ENCODE measurements at places on chromosomes 12 and 14.

- no peak for DNase-seq
Measured at GRCh38 chr12:117045160-117046010, 53.8 kb downstream of the TESC start.

GRCh38 chr14:44910821-44911220, 50.9 kb downstream of the KLHL28 start:
- no peak for DNase-seq

- no peak for DNase-seq
Measured at GRCh38 chr12:96225994-96226399, 31.8 kb downstream of the ELK3 start.

DNA sequence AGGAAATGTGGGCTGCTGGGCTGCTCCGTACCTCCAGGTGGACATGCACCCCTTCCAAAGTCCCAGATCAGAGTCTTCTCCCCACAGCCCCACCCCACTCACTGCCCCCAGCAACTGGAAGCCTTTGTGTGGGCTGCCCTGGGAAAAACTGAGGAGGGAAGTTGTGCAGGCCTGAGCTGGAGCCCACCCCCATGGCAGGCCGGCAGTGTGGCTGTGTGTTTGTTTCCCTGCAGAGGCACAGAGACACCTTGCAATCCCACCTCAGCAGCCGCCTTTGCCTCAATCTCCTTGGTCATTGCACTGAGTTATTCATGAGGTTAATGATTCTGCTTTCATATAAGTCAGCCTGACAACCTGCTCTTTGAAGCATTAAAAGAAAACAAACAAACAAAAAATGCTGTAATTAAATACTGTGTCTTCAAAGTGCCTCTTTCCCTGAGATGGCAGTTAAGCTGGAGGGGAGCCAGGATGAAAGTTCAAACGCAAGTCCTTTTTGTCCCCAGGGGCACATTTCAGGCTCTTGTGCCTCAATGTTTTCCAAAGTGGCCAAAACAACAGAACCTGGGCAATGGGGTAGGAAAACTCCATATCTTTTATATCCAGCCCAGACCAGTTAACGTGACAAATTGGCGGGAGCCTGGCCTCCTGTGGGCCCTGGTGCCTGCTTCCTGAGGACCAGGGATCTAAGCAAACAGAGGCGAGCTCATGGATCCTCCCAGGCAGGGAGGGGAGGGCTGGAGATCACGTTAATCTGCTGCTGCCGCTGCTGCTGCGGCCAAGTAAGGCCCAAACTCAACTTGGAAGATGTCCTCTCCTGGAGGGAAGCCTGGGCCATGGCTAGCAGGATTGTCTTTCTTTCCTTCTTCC, 51.9 kb upstream of the TSPAN11 start:
- no peak for DNase-seq

GRCh38 chr14:55807881-55808379, 227.9 kb downstream of the KTN1 start:
- no peak for DNase-seq

- no peak for DNase-seq
Measured at GRCh38 chr14:82094829-82095345, 561.2 kb upstream of the SEL1L start.

- no peak for DNase-seq
Measured at GRCh38 chr14:95065411-95065810, 91.9 kb downstream of the DICER1 start.

GRCh38 chr12:51246254-51246853, 7.7 kb downstream of the DAZAP2 start:
- DNase-seq: peak; percentile 24

GRCh38 chr14:101619484-101619883, 58.2 kb downstream of the DIO3 start:
- DNase-seq: no peak

- no peak for DNase-seq
Measured at GRCh38 chr12:43638806-43639205, 86.8 kb upstream of the ADAMTS20 start.

- peak; percentile 62 for DNase-seq
Measured at GRCh38 chr14:75088566-75089373, 19.3 kb downstream of the ZC2HC1C start.

DNA sequence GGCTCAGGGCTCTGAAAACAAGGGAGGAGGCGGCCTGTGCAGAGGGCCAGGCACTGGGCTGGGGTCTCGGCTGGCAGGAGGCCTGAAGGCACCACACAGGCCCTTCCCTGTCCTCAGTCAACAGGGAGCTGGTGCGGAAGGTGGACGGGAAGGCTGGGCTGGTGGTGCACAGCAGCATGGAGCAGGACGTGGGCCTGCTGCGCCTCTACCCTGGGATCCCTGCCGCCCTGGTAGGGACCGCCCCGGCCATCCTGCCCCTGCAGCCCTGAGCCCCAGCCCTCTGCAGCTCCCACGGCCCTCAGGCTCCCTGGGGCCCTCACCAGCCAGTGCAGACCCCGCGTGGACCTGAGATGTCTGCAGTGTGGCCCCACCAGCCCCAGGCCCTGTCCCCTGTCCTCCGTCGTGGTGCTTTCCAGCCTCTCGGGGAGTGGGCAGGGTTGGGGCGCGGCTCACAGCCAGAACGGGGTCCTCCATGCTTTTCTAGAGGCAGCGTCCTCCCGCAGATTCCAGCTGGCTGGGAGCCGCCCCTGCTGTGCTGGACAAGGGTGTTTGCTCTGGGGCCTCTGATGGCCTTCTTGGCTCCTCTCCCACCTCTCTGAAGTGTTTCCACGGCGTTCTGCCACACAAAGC, 18.1 kb downstream of the ASPG start:
- DNase-seq: no peak

GRCh38 chr12:80813820-80814219, 97.1 kb downstream of the MYF5 start:
- no peak for DNase-seq

DNA sequence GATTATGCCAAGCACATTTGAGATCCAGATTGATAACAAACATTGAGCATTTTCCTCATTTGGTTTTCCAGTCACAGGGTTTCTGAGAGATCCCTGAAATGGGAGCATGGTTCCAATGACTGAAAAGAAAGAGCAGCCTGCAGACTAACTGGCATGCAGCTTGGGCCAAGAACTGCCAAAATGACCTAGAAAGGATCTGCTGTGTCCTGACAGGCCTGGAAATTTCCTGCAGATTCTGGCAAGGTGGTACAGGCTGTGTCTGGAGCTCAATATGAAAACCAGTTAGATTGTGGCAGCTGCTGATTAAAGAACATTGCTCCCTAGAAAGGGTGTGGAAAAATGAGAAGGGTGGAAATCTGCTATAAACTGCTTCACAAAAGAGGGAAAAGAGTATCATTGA, 417.3 kb downstream of the IPO8 start:
- no peak for DNase-seq

- DNase-seq: no peak
Measured at GRCh38 chr12:24731596-24731995, 217.3 kb downstream of the BCAT1 start.

DNA sequence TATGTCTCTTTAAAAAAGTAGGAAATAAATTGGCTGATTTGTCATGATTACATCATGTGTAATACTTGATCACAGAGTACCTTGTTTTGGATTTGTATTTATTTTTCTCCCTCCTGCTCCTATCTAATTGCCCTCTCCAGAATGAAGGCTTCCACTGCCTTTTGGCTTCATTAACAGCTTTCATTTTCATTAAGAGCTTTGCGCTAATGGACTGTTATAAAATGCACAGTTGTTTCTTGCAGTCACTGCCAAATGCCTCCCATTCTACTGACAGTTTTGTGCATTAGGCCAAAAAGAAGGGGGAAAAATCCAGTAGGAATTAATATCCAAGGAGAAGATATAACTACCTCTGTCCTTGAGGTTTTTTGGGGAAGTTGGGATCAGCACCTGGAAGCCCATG, 159.2 kb downstream of the NRXN3 start:
- DNase-seq: no peak

DNA sequence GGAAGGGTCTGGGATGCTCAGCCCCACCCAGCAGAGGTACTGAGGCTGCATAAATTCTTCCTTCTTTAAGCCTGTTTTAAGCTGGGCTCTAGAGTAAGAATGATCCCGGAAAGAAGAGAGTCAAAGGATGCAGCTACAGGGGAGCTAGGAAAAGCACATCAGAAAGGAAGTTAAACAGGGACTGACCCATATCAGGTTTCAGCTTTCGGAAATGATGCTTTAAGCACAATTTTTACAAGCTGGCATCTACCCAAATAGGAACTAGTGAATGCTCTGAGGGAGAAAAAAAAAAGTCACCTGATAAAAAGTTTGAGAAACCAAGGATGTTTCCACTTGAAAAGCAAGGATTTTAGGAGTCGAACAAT, 22.0 kb downstream of the TSPAN8 start:
- DNase-seq: no peak

GRCh38 chr14:100045642-100046344, 19.4 kb upstream of the EVL start:
- no peak for DNase-seq

DNA sequence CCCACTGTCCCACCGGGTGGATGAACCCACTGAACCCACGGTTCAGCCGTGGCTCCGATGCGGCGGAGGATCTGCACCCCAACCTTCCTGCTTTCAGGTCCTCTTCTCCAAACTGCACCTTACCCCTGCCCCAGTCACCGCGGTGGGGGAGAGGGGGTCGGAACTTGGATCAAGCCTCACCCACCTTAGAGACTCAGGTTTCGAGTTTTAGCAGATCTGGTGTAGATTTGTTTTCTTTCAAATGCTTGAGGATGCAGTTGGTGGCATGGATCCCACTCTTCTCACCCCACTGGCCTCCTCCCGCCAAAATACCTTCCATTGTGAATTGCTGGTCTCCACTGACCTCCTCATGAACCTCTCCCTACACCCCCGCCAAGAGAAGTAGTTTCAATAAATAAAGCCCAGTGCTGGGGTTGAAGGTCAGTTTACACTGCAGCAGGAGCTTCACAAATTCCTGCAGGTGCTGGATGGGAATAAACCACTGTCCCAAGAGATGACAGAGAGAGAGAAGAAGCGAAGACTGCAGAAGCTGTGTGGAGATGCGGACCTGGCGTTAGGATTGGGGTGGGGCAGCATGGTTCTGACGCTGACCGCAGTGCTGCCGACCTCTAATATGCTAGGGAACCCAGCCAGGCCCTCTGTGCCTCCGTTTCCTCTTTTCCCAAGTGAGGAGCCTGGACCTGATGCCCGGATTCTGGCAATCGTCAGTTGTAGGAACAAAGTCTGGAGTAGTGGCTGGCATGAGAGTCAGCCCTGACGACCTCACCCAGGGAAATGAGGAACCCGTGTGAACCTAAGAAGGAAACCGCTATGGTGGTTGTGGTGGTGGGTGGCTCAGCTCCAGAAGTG, 7.4 kb downstream of the TTC6 start:
- no peak for DNase-seq

DNA sequence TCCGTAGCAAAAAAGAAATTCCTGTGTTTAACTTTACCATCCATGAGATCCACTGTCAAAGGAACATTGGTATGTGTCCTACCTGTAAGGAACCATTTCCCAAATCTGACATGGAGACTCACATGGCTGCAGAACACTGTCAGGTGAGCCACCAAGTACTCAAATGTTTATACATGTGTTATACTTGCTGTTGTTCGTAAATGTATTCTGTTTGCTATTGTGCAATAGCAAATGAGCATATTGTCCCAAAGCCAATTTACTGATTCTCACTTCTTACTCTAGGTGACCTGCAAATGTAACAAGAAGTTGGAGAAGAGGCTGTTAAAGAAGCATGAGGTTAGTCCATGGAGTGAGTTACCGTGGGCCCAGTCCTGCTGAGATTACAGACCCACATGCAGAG, 9.4 kb downstream of the TRAFD1 start:
- no peak for DNase-seq

DNA sequence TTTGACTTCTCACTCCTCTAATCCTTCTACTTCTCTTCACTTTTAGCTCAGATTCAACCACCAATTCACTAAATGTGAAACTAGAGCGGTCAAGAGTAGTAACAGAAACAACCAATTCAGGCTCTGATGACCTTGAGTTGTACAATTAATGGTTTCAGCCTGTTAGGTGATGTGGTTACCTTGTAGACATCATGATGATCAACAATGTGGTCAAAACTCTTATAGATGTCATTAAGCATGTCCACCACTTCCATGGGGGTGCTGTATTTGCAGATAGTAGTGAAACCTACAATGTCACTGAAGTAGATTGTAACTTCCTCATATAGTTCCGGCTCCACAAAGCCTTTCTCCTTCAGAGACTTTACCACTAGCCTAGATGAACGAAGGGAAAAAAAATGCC, 54.1 kb upstream of the PLBD1 start:
- no peak for DNase-seq

- DNase-seq: no peak
Measured at GRCh38 chr12:94263905-94264561, 115.7 kb downstream of the PLXNC1 start.

- no peak for DNase-seq
Measured at GRCh38 chr14:104399432-104400155, 180.0 kb upstream of the C14orf180 start.

GRCh38 chr12:32868885-32869284, 27.7 kb downstream of the PKP2 start:
- no peak for DNase-seq

DNA sequence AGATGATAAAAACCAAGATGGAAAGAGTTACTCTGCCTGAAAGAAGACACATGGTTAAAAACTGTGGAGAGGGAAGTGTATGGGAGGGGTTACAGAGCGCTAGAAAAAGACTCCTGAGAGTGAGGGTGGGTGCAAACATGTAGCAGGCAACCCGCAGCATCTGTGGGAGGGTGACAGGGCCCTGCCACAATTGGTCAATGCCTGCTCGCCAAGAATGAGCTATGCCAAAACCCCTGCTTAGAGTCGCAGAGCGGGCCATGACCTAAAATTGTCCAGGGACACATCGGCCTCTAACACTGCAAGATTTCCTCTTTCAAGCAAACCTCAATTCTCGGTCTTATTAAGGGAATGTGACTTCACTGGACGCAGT, 700 bp downstream of the PRKAG1 start:
- DNase-seq: no peak

DNA sequence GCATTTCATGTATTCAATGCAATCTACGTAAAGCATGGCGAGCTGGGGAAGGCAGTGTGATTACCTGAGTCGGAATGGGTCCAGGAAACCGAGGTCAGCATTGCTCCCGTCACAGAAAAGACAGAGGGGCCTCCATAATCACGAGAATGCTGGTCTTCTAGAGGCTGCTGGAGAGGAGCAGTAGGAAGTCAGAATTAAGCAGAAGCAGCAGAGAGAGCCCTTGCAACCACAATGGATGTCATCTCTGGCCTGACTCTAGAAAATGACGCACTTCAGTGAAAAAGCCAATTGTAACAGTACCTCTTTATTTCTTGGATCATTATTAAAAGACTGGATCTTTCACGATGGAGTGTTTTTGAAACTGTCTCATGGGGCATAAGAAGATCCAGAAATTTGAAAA, 69.5 kb upstream of the FOXN3 start:
- DNase-seq: no peak

- no peak for DNase-seq
Measured at GRCh38 chr12:108826807-108827721, 30.3 kb downstream of the SSH1 start.

DNA sequence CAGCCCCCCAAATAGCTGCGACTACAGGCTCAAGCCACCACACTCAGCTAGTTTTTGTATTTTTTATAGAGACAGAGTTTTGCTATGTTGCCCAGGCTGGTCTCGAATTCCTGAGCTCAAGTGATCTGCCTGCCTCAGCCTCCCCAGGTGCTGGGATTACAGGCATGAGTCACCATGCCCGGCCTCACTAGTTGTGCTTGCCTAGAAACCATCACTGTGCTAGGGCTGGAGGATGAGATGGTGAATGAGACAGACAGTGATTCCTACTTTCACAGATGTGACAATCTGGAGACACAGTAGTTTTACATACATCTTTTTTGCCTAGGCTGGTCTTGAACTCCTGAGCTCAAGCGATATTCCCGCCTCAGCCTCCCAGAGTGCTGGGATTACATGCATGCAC, 7.5 kb upstream of the MSI1 start:
- DNase-seq: no peak

All from endothelial cell (in vitro differentiated cells).